AG20443 (cell line): ENCODE measurements at places on chromosomes 12 and 14.

DNA sequence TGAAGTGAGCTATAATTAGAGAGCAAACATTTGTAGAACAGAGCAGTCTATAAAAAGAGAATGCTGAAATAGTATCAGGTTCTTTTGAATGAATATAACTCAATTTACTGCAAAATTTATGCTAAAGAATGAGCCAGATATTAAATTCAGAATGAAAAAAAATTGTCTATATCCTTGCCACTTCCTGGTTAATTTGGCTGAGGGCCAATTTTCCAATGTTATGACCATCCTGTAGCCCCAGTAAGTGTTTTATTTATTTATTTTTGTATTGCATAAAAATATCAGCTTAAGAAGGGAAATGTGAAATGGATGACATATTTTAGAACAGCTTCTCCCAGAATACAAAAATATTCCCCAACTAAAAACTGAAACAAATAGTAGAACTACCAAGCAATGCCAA lies 263.4 kb downstream of the SOX5 start:
- DNase-seq: no peak

DNA sequence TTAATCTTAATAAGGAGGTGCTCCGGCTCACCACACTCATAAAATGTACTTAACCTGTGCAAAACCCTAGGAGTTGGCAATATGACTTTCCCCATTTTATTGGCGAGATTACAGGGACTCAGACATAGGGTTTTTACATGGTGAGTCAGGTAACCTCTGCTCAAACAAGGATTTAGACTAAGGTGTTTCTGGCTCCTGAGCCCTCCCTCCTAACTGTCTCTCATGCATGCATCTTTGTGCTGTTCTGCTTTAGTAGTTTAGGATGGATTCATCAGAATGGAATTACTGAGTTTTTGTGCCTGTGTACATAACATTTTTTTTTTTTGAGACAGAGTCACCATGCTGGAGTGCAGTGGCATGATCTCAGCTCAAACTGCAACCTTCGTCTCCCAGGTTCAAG lies 993.3 kb upstream of the TMEM132C start:
- DNase-seq: no peak

DNA sequence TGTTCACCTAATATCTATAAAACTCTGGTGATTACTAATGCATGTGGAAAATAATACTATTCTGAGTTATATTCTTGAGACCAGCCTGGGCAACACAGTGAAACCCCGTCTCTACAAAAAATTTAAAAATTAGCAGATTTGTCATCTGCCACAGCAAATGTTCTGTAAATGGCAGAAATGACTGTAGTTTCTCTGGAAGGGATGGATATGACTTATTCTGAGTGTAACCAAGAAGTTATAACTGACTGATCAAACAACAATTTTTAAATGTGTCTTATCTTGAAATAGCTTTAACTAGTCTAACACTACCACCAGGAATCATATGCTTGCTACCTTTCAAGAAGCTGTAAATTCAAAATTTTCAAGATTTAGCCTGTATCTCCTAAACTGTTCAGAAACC lies 88.7 kb downstream of the PLBD1 start:
- no peak for DNase-seq

GRCh38 chr12:132015686-132016430 lies 66.1 kb downstream of the EP400 start:
- DNase-seq: no peak

DNA sequence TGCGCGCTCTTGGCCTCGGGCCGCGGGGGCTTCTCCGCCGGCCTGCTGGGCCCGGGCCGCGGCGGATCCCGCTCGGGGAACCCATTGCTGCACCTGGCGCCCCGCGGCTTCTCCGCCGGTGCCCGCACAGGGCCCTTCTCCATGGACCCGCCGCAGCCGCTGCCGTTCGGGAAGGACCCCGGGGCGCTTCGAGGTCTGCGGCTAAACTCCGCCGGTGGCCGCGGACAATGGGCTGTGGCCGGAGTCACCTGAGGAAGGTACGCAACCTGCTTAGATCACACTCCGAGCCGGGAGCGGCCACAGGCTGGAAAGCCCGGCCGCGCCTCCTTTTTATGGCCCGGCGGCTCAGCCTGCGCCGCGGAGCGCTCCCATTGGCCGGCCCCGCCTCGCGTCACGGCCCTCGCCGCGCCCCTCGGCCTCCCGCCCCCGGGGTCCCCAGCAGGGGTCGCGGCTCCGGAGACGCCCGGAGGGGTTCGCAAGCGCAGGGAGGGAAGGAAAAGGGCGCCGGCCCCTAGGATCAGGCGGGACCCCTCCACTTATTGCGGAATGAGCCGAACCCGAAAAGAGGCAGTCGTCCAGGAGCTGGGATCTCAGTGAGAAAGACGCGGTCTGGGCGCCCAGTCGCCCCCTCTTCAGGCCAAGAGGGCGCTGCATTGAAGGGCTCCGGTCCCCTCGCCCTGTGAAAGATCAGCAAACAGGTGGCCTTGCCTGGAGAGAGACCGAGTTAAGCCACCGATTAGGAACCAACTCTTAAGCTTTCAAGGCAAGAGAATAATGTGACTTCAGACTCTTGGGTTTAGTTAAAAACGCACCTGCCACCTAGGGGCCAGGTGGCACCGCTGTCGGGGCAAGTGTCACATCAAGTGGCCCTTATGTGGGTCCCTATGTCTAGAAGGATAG lies at the start of gene GCH1:
TSS of gene GCH1 (minus strand) at position 306 of the 900 bp plus-strand sequence. CDS start at position 143, 163 bp downstream.
- DNase-seq: peak; percentile 91

DNA sequence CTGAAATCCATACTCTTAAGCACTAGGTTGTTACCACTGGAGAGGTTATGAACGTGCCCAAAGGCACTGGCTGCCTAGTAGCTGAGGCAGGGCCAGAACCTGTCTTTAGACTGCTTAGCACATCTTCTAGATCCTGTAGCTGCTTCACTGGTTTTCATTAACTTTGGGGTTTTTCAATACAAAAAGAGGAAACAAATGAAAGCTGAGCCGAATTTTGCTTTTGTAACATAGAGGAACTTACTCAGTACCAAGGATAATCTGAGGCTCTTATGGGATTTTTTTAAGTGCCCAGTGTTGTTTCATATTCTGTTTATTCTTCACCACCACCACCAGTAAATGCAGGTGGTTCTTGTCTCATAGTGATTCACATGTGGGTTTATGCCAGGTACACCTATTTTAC lies 396.1 kb downstream of the RAD51B start:
- DNase-seq: no peak

GRCh38 chr12:132423820-132424645 lies 65.9 kb upstream of the FBRSL1 start:
- no peak for DNase-seq

- no peak for DNase-seq
These were observed 23.5 kb upstream of the FRMD6 start for GRCh38 chr14:51628238-51628637.

- DNase-seq: no peak
These were observed 91.6 kb downstream of the HELB start for GRCh38 chr12:66393890-66394289.

- no peak for DNase-seq
These were observed 65.0 kb downstream of the HECTD1 start for GRCh38 chr14:31142455-31143087.

GRCh38 chr12:43760396-43760795 lies 1.6 kb downstream of the IRAK4 start:
- DNase-seq: no peak

- DNase-seq: peak; percentile 16
These were observed 55.1 kb downstream of the MED13L start for GRCh38 chr12:116222358-116222757.

DNA sequence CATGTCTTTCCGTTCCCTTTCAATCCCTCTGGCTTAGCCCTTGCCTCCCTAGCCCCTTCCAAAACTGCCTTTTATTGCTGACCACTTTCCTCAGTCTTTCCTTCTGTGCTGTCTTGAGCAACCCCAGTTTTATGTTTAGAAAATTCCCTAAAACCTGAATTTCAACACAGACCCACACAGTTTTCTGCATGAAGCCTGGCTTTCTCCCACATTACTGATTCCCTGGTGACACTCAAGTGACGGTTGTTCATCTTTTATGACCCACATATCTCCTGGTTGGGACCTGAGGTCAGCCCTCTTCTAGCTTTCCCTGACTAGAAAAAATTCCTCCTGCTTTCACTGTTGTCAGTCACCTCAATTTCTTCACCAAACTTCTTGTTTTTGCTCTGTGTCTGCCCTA lies 21.0 kb downstream of the FGD4 start:
- no peak for DNase-seq

DNA sequence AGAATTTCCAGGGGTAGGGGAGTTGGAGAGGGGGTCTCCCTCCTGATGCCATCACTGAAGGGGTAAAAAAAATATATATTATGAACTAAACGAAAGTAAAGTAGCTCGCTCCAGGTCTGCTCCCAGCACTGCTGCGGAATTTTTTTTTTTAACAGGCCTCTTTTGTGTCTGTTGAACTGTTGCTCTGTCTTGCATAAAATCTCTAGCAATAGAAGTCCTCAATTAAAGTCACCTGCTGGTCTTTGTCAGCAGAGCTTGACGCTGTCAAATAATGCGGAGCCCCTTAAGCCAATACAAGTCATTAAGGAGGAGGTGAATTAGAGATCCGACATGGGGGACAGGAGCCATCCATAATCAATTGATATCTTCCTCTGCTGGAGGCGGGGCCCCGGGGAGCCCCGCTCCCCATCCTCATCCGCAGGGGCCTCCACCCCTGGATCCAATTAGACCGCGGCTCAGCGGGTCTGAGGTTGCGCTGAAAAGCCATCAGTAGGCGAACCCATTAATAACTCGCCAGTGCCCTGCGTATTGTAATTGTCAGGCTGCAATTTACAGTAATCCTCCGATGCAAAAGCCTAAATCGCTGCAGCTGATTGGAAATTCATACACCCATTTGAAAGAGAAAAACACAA lies 85.6 kb downstream of the DICER1 start:
- DNase-seq: no peak

DNA sequence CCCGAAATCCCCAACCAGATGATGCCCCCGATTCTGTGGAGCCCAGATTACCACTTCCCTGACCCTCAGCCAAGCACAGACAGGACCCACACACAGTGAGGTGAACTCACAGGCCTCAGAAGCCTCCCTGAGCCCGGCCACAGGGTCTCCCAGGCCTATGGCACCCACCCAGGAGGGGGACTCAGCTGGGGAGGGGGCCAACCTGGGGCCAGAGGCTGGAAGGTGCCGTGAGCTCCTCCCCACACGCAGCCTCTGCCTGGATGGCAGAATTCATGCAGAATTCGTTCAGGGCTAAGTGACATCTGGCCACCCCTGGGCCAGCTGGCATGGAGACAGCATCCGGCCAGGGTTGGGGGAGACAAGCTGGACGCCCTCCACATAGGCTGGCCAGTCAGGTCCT lies 11.8 kb downstream of the TMEM179 start:
- DNase-seq: no peak

- DNase-seq: no peak
These were observed 115.0 kb upstream of the EVL start for GRCh38 chr14:99950181-99950580.

DNA sequence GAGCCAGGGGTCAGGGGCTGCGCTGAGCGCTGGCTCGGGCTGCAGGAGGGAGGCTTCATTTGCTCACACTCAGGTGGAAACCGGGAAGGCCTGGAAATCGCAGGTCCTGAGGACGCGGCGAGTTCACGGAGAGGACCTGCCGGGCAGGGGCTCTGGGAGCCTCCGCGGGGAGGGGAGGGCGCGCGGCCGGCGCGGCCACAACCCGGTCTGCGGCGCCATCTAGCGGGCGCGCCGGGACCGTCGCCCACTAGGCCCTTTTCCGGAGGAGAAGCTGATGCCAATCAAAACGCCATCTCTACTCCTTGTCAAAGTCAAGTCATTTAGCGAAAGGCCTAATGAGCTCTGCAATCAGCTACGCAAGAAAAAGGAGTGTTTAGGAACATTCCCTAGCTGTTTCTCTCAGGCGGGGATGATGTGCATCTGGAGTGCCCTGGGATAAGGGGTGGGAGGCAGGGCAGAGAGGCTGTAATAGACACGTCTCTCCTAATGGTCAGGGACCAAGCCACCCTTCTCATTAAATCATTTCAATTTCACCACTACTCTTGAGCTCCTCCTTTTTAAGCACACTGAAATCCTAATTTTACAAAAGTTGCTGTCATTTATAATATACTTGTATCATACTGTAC lies 885.8 kb upstream of the TMEM132C start:
- DNase-seq: peak; percentile 69

- no peak for DNase-seq
These were observed 13.0 kb downstream of the CDKL1 start for GRCh38 chr14:50383618-50384225.

GRCh38 chr14:71119075-71119474 lies 211.8 kb downstream of the PCNX1 start:
- peak; percentile 32 for DNase-seq

GRCh38 chr14:54349713-54350112 lies 47.1 kb upstream of the CDKN3 start:
- DNase-seq: no peak

- DNase-seq: no peak
These were observed 63.8 kb downstream of the RIN3 start for GRCh38 chr14:92577321-92577742.

- DNase-seq: peak; percentile 48
These were observed 1.6 kb downstream of the MMP14 start for GRCh38 chr14:22837750-22838538.

DNA sequence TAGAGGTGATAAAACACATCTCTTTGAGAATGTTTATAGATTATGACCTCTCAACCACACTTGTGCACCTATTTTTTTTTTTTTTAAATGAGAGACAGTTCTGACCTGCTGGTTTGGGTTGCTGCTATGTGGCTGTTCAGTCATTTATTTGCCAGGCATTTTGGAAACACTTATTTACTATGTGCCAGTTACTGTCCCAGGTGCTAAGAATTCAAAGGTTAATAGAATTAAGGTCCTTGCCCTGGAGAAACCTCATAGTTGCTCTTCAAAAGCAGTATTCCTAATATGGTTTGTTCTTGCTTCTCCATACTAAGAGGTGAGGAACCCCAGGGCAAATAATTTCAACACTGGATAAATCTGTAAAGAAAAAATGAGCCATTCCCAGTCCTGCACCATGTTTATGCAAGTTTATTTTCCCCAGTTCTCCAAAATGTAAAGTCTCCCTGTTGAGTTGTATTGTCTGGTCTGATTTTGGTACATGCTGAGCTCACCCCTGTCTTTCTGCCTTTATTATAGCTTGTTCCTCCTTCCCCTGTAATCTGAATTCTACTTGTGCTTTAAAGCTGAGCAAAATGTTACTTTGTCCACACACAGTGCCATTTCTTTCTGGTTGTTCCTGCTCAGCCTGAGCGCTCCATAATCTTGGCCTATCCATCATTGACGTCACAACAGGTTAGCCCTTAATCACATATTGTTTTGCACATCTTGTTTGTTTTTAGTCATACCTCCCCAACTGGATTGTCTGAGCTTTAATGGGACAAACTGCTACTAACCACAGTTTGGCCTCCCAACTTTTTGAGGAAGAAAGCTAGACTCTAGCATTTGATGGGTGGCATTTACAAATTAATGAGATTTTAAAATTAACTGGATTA lies 56.7 kb downstream of the SRGAP1 start:
- DNase-seq: no peak
